Stomach (tissue), 19 donors: ENCODE measurements at places on chromosomes 11 and 22.
A peak's percentile ranks its signal among the peaks of the same experiment; 100 is the strongest.

DNA sequence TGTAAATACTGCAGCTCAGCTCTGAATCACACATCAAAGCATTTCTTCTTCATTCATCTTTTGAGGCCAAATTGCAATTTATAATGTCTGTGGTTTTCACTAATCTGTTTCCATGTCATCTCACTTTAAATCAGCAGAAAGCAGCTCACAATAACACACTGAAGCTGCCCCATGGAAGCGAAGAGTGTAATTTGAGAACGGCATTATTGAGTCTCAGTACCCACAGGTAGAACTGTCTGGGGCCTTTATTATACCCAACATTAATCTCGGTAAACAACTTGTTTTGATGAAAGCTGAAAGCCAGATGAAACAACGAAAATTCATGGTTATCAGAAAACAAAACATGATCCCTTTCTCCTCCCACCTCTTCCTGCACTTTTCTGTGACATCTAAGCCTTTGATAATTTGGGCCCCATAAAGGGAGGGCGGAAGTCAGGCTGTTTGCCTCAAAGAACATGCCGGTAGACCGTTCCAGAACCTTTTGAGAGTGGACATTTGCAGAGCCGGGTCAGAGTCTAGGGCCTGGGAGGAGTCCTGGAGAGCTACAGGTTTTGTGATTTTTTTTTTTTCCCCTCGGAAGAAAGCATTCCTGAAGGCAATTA lies 68.2 kb upstream of the SESN3 start:
- no peaks in the 10 kb centered on the region for H3K36me3 ChIP-seq
- H3K4me1 ChIP-seq: peaks cover 13% of the 10 kb centered on the region
- H3K27ac ChIP-seq: no peak overlapping the region
- DNase-seq: no peak
- no peak overlapping the region for H3K4me3 ChIP-seq

DNA sequence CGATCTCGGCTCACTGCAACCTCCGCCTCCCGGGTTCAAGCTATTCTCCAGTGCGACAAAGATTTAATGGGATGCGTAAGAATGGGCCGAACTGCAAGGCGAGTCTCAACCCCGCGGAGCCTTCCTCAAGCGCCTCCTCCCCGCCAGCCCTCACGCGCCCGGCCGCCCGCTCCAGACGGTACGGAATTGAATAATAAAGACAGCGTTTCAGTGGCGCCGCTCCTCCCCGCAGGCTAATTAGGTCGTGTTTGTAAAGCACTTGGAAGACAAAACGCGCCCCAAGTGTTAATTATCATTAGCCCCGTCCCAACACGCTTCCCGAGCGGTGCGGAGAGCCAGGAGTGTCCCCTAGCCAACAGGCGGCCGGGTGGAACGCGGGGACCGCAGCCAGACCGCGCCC lies 192.0 kb downstream of the BUD13 start:
- peaks cover 88% of the 10 kb centered on the region for H3K27me3 ChIP-seq
- no peak overlapping the region for H3K27ac ChIP-seq
- H3K4me3 ChIP-seq: no peak overlapping the region
- no peaks in the 10 kb centered on the region for H3K4me1 ChIP-seq
- no peak for DNase-seq
- H3K36me3 ChIP-seq: no peaks in the 10 kb centered on the region

DNA sequence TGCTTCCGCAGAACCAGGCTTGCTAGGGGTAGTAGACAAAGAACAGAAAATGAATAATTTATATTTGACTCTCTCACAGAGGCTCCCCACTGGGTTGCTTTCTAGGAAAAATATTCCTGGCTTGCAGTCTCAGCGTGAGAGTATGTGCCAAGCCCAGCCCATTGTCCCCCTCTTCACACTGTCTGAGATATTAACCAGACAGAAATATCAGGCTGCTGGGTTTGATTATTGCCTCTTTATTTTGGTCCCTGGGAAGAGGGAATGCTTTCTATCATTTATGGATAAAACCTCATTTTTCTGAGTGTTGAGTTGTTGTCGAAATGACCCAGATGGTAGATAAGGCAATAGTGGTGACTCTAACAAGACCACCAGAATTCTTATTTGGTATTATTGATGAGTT lies 367.9 kb downstream of the METTL15 start:
- no peak overlapping the region for H3K4me3 ChIP-seq
- no peaks in the 10 kb centered on the region for H3K27me3 ChIP-seq
- no peak overlapping the region for H3K27ac ChIP-seq
- peak; percentile 81 for DNase-seq

GRCh38 chr11:125088576-125089455 lies 22.6 kb downstream of the TMEM218 start:
- no peaks in the 10 kb centered on the region for H3K4me1 ChIP-seq
- no peak for DNase-seq
- H3K27me3 ChIP-seq: no peaks in the 10 kb centered on the region

- H3K4me3 ChIP-seq: no peak overlapping the region
- H3K36me3 ChIP-seq: peaks cover 15% of the 10 kb centered on the region
- H3K27me3 ChIP-seq: no peaks in the 10 kb centered on the region
- no peak for DNase-seq
- H3K27ac ChIP-seq: peak overlapping the region; percentile 2
These were observed 7.9 kb downstream of the NNMT start for GRCh38 chr11:114304065-114304464.

GRCh38 chr11:36155770-36156160 lies 133.5 kb downstream of the COMMD9 start:
- DNase-seq: no peak
- no peak overlapping the region for H3K4me3 ChIP-seq
- H3K27ac ChIP-seq: no peak overlapping the region
- no peaks in the 10 kb centered on the region for H3K27me3 ChIP-seq
- H3K36me3 ChIP-seq: no peaks in the 10 kb centered on the region

DNA sequence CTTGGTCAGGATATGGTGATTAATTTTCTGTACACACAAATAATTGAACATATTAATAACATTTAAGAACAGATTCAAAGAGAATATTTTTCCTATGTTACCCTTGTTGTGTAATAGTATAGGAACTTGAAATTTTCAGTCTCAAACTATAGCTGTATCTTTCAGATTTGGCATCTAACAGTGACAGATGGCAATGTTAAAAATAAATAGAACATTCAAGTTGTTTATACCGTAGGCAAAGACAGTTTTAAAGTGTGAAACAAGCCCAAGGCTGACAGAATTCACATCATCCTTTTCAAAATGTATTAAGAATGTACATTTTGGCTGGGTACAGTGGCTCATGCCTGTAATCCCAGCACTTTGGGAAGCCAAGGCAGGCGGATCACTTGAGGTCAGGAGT lies 92.6 kb upstream of the TP53AIP1 start:
- DNase-seq: no peak
- no peak overlapping the region for H3K4me3 ChIP-seq
- no peak overlapping the region for H3K27ac ChIP-seq

- H3K27me3 ChIP-seq: no peaks in the 10 kb centered on the region
- peaks cover 9% of the 10 kb centered on the region for H3K4me1 ChIP-seq
- H3K27ac ChIP-seq: peak overlapping the region; percentile 62
- no peak for DNase-seq
These were observed 126.2 kb downstream of the BCR start for GRCh38 chr22:23306438-23306921.

- H3K27ac ChIP-seq: no peak overlapping the region
- no peak for DNase-seq
- H3K4me1 ChIP-seq: peaks cover 41% of the 10 kb centered on the region
- no peaks in the 10 kb centered on the region for H3K27me3 ChIP-seq
- H3K36me3 ChIP-seq: peaks cover 70% of the 10 kb centered on the region
- H3K4me3 ChIP-seq: peak overlapping the region; percentile 100
These were observed 1.2 kb downstream of the KBTBD4 start for GRCh38 chr11:47577460-47578041.

GRCh38 chr11:100759106-100759505 lies 72.0 kb downstream of the ARHGAP42 start:
- H3K27me3 ChIP-seq: no peaks in the 10 kb centered on the region
- no peak overlapping the region for H3K4me3 ChIP-seq
- no peaks in the 10 kb centered on the region for H3K36me3 ChIP-seq
- DNase-seq: no peak
- H3K4me1 ChIP-seq: peaks cover 4% of the 10 kb centered on the region

- H3K27me3 ChIP-seq: no peaks in the 10 kb centered on the region
- no peak for DNase-seq
- H3K4me3 ChIP-seq: peak overlapping the region; percentile 14
- H3K27ac ChIP-seq: no peak overlapping the region
- peaks cover 74% of the 10 kb centered on the region for H3K36me3 ChIP-seq
These were observed 5.6 kb downstream of the SLC37A4 start for GRCh38 chr11:119025099-119025473.

GRCh38 chr11:75325713-75326438 lies 25.6 kb downstream of the ARRB1 start:
- peak overlapping the region; percentile 82 for H3K27ac ChIP-seq
- no peak overlapping the region for H3K4me3 ChIP-seq
- H3K4me1 ChIP-seq: peaks cover 93% of the 10 kb centered on the region

DNA sequence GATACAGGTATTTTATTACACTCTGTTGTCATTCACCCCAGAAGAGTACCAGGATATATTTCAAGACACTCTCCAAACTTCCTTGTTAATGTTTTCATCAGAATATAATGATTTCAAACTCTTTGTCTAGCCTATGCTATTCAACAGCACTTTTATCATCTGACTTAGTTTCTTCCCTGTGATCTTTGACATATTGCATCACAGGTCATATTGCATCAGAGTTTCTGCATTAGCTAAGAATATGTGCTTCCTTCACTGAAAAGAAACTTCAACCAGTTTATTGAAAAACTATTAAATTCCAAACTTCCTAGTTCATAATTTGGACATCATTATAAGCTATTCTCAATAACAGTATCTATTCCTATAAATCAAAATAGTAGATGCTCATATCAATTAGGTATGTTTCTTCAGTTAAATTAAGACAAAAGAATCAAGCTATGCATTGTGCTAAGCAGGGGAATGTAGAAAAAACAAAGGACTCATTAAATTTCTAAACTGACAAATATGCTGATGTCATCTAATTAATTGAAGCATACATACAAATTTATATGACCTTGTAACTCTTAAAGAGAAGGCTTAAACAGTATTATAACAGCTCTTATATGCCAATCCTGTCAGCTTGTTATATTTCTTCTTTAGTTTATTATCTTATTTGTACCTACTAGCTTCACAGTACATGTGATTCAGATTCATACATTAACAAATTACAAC lies 361.8 kb upstream of the LUZP2 start:
- no peaks in the 10 kb centered on the region for H3K4me1 ChIP-seq
- H3K4me3 ChIP-seq: no peak overlapping the region
- no peaks in the 10 kb centered on the region for H3K27me3 ChIP-seq

- H3K4me3 ChIP-seq: no peak overlapping the region
- no peak for DNase-seq
- H3K27me3 ChIP-seq: peaks cover 10% of the 10 kb centered on the region
- no peaks in the 10 kb centered on the region for H3K36me3 ChIP-seq
- no peaks in the 10 kb centered on the region for H3K4me1 ChIP-seq
These were observed 8.2 kb downstream of the PNPLA3 start for GRCh38 chr22:43931771-43932170.

- H3K4me1 ChIP-seq: no peaks in the 10 kb centered on the region
- no peaks in the 10 kb centered on the region for H3K36me3 ChIP-seq
- no peak for DNase-seq
These were observed 362.6 kb upstream of the C11orf87 start for GRCh38 chr11:109059402-109059801.

GRCh38 chr11:827146-827896 lies 398 bp upstream of the CRACR2B start:
- DNase-seq: peak; percentile 89
- H3K4me3 ChIP-seq: peak overlapping the region; percentile 46
- H3K4me1 ChIP-seq: peaks cover 100% of the 10 kb centered on the region
- H3K27me3 ChIP-seq: peaks cover 40% of the 10 kb centered on the region
- H3K36me3 ChIP-seq: peaks cover 29% of the 10 kb centered on the region

DNA sequence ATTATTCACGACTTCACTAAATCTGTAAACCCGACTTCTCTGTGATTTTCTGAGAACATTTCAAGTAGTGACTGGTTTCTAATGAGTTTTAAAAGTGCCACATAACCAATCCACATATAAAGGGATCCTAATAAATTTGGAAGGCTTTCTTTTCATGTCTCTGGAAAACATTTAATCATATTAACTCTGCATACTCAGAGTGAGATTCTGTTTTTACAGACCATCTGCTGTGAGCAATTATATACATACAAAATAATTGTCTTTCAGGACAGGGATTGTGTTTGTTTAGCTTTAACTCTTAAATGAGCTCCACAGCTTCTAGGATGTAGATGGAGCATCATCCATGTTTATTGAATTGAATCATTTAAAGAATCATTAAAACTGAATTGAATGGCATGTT lies 65.1 kb downstream of the PRMT3 start:
- H3K27me3 ChIP-seq: no peaks in the 10 kb centered on the region
- H3K36me3 ChIP-seq: peaks cover 18% of the 10 kb centered on the region
- no peak overlapping the region for H3K27ac ChIP-seq
- no peak for DNase-seq
- H3K4me3 ChIP-seq: no peak overlapping the region
- no peaks in the 10 kb centered on the region for H3K4me1 ChIP-seq

- no peak overlapping the region for H3K4me3 ChIP-seq
- DNase-seq: no peak
- H3K4me1 ChIP-seq: peaks cover 41% of the 10 kb centered on the region
- H3K27ac ChIP-seq: no peak overlapping the region
These were observed 15.9 kb downstream of the PICALM start for GRCh38 chr11:86052693-86053641.

- H3K4me1 ChIP-seq: no peaks in the 10 kb centered on the region
- H3K27me3 ChIP-seq: peaks cover 5% of the 10 kb centered on the region
- no peak overlapping the region for H3K4me3 ChIP-seq
- H3K36me3 ChIP-seq: no peaks in the 10 kb centered on the region
These were observed 97.4 kb upstream of the IGLL5 start for GRCh38 chr22:22789922-22790845.

DNA sequence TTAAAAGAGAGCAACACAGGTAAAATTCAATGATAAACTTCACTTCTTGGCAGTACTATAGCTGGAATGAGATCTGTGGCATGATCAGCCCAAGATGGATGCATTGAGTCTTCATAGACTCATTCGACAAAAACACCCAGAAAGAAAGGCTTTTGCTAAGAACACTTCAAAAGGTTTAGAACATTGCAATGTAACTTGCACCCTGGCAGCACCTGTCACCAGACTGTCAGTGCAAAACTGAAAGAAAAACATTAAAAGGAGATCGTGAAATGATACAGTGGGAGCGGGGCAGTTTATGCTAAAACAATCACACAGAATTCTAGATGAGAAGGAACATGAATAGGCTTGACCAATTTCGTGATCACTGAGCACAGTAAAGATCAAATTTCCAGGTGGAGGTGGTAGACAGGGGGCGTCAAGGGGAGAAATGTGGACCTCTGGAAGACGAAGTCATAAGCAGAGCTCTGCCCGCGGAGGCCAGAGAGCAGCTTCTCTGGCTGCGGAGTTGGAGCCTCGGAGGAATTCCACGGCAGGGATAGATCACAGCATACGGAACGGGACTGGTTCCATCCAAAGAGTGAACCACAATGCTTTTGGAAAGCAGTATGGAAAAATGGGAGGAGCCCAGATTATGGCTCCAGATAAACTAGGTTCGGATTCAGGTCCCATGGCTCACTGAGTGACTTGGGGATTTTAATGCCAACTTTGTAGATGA lies 11.9 kb downstream of the VSIG10L2 start:
- no peaks in the 10 kb centered on the region for H3K27me3 ChIP-seq
- no peak overlapping the region for H3K4me3 ChIP-seq
- peaks cover 9% of the 10 kb centered on the region for H3K4me1 ChIP-seq
- peaks cover 16% of the 10 kb centered on the region for H3K36me3 ChIP-seq
- H3K27ac ChIP-seq: no peak overlapping the region

- no peaks in the 10 kb centered on the region for H3K27me3 ChIP-seq
- H3K27ac ChIP-seq: no peak overlapping the region
- H3K4me3 ChIP-seq: no peak overlapping the region
- H3K4me1 ChIP-seq: no peaks in the 10 kb centered on the region
- peaks cover 97% of the 10 kb centered on the region for H3K36me3 ChIP-seq
These were observed 44.4 kb downstream of the NAT10 start for GRCh38 chr11:34149786-34150185.
